EL (cell line): ENCODE measurements at places on chromosomes 16 and 17.

DNA sequence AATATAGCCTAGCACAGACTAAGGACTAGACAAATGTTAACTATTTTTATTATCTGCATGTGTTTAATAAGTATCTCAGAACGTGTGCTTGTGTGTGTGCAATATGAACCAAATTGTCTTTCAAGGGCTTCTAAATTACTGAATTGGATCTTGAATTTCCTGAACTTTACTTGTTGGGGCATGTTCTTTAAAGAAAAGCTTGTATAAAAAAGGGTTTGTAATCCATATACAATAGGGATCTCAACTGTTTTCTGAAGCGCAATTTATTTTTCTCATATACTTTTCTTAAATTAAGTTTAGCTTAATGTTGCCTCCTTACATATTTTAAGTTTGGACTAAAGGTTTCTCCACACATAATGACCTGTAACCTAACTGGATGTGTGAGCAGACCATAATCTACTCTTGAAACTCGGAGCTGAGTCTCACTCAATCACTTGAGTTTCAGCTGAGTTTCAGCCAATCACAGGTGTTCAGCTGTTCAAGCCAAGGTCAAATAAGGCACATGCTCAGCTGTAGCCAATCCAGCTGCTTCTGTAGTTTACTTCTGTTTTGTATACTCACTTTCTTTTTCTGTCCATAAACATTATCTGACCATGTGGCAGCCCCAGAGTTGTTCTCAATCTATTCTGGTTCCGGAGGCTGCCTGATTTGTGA, 72.3 kb downstream of the CDK5R1 start:
- no peak for DNase-seq

- no peak for DNase-seq
Observed at GRCh38 chr17:37766971-37767370, 22.1 kb upstream of the HNF1B start.

- no peak for DNase-seq
Observed at GRCh38 chr16:73572135-73572828, 524.4 kb upstream of the ZFHX3 start.

DNA sequence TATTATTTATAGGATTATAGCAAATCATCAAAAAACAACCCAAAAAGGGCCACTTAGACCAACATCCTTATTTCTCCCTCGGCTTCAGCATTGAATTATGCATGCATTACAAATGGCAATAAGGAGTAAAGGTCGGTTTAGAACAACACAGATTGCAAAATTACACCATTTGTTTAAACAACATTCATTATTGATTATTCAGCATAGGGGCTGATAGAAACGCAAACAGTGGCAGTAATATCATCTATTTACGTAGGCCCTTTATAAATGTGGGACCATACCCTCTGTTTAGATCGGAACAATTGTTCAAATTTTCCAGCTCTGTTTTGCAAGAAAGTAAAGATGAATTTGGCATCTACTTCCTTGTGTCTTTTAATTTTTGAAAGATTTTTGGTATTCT, 153.3 kb downstream of the WWOX start:
- no peak for DNase-seq

- no peak for DNase-seq
Observed at GRCh38 chr16:55510185-55510805, 1.4 kb downstream of the LPCAT2 start.
